NCI-H2081 treated with DMSO at 0.1 percent for 48 hours (cell line): ENCODE measurements at places on chromosomes 16 and 17.

- DNase-seq: no peak
Measured at GRCh38 chr16:3485097-3485745, 10.1 kb downstream of the C16orf90 start.

DNA sequence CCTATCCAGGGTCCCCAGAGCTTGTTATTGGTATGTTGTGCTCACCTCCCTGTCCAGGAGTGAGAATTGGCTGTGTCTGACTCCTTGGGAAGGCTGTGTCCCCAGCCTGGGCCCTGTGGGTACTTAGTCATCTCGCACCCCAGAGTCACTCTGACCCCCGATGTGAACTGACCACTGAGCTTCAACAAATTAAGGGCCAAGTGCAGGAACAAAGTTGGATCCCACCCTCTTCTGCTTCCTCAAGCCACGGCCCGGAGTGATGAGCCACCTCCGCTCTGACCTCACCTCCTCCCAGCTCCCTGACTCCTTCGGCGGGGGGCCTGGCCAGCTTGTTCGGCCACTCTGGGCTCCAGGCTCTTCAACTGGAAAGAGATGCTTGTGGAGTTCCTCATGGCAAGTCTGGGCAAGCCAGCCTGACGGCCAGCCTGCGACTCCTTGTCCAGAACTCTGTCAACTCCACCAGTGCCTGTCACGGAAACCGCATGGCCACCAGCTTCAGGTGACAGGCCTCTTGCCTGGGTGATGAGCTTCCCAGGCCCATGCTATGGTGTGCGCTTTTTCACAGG lies 22.3 kb upstream of the MPRIP start:
- no peak for DNase-seq

- no peak for DNase-seq
Measured at GRCh38 chr17:79977161-79977631, 58.5 kb downstream of the TBC1D16 start.

DNA sequence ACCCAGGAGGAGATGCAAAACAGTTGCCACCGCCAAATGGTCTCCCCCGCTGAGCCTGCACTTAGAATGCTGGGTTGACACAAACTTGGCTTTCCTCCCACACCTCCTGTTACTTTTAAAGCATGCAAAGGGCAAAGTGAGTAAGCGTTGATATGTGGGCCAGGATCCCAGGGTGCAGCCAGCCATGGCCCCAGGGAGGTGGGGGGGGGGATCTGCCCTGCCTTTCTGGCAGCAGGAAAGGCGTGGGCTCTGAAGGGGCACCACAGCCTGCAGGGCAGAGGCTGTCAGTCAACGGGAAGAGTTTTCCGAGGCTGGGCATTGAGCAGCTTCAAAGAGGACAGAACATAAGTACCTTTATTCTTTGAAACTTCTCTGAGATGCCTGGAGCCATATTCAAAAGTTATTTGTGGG lies 142.3 kb downstream of the ABCC12 start:
- no peak for DNase-seq

GRCh38 chr17:49383060-49383459 lies 21.0 kb upstream of the ZNF652 start:
- DNase-seq: no peak

- no peak for DNase-seq
Measured at GRCh38 chr17:34312080-34312479, 7.2 kb upstream of the CCL8 start.

DNA sequence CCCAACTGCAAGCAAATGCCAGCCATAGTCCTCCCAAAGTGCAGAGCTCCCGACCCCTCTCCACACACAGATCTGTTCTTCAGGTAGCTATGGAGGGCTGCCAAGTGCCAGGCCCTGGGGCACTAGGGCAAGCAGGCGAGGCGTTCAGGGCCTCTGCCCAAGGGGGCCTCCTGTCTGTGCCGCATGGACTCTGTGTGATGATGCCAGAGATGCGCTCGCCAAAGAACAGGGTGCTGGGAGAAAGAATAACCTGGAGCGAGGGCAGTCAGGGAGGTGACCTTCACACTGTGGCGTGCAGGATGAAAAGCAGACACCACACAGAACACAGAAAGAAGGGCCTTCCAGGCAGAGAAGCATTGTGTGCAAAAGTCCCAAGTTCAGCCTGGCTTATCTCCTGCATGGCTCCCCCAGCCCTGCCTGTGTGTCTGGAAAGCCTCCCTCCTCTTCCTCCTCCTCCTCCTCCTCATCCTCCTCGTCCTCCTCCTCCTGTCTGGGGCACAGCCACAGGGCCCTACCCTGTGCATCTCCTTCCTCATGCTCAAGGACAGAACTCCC lies 44.2 kb downstream of the PEMT start:
- no peak for DNase-seq

GRCh38 chr17:58252141-58252540 lies 13.8 kb downstream of the LPO start:
- no peak for DNase-seq

GRCh38 chr16:66508248-66508913 lies 41.5 kb downstream of the TK2 start:
- DNase-seq: no peak

DNA sequence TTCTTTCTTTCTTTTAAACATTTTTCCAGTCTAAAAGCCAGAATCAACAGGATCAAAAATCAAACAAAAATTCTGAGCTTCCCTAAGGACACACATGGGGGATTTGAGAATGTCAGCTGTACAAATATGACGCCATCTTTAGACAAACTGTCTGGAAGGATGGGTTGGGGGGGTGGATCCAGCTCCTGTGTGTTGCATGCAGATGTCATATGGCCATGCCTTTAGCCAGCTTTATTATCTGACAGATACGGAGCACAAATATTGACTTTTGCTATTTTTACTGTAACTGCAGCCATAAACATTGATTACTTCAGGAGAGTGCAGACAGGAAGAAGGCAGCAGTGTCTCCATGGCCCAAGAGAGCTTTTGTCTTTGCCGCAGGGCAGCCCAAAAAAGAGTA lies 279.4 kb upstream of the ELAC2 start:
- DNase-seq: peak; percentile 22

DNA sequence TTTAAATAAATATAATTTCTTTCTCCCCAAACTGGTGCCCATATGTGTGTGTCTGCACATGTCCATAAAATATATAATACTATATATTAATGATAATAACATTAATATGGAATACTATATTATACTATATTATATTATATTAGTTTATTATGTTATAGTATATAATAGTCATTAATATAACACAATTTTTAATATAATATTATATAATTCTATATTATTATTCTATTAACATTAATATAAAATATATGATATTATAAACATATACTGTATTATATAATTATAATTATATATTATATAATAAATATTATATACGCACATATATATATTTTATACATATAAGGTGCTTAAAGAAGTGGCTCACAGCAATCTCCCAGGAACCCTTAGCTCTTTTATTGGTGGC lies 513.0 kb upstream of the CDH11 start:
- DNase-seq: no peak

- no peak for DNase-seq
Measured at GRCh38 chr17:47864791-47865216, 13.8 kb upstream of the SP6 start.

DNA sequence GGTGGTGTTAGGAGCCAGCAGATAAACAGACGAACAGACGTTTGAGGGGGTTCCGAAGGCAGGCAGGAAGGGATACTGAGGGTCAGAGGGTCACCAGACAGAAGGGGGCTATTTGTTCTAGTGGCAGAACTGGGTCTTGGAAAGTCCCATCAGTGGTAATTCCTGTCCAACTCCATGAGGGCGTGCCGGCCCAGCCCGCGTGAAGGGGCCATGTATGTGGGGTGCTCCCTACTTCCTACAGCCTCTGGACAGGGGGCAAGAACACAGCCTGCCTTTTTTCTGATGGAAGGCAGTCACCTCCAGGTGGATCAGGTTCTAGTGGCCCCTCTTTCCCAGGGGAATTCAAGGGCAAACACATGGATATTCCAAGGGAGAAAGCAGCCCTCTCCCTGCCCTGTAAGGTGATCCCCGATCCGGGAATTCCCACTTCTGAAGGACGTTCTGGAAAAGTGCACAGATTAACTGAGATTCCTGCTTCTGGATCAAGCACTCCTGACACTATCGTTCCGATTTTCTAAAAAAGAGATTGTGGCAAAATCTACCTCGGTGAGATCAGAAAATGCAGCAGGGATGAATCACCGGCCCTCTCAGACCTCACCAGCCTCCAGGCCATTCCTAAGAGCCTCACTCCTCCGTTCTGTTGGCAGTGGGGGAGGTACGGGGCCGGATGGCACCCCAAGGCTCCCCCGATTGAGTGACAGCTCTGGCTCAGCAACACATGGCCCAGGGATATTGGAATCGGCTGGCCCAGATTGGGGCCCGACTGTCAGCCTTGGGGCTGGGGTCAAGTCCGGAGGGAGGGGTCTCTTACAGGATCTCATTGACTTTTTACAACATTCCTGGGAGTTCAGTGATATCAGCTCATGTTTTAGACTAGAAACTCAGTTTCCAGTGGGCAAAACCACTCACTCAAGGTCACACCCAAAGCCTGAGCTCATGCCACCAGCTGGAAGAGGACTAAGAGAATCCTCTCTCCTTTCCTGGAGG lies 12.4 kb downstream of the STX1B start:
- DNase-seq: no peak
